ENCODE measurements at places on chromosomes 6 and 20.
A peak's percentile ranks its signal among the peaks of the same experiment; 100 is the strongest.

DNA sequence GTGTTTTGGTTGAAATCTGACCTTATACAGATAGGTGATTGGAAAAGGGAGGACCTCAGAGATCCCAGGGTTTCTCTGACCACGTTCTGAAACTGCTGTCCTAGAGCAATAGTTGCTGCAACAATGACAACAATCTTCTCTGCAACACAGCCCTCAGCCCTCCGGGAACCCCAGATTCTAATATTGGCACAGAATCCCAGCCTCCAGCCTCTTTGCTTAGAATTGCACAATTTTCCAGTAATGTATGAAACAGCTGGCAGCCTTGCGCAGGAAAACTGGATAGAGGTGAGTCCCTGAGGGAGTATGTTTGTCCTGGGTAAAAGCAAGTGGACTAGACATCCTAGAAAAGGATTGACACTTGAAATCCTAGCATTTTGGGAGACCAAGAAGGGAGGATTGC, 30.4 kb upstream of the PNRC1 start:
- DNase-seq: no peak

DNA sequence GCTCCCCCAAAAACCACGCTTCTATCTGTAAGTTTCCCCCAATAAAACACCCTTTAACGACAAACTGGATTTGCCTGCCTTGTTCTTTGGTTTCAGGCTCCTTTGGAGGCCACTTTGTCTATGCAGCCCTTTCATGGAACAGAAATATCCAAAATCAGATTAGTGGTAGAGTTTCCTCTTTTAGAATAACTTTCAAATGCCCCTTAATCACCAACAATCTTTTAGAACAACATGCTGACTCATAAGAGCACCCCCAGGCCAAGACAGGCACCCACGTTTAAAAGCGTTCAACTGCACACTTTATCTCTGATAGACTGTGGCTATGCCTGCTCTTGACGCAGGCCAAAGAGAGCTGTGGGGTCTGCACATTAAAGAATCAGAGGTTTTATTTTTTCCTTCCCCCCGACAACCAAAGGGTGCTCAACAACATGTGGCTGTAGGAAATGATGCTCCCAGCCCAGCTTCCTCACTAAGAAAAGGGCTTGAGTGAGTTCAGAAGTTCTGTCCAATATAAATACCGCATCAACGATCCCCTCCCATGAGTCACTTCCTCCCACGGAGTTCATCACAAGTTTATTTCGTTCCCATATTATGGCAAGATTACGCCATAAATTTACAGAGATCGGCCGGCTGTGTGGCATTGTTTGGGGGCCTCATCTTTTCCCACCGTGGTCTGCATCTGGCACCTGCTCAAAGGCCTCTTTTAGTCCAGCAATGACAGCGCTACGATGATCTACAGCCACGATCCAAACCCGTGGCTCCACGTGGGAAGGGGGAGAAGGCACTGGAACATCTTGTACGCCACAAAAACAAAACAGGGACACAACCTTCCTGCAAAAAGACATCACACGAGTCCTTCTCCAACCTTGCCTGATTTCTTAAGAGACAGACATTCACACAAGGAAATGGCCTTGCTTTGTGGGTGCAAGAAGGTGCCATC, 88.8 kb upstream of the NFATC2 start:
- peak; percentile 81 for DNase-seq

- no peak for DNase-seq
Measured at GRCh38 chr6:1129131-1129530, 182.8 kb upstream of the FOXQ1 start.

DNA sequence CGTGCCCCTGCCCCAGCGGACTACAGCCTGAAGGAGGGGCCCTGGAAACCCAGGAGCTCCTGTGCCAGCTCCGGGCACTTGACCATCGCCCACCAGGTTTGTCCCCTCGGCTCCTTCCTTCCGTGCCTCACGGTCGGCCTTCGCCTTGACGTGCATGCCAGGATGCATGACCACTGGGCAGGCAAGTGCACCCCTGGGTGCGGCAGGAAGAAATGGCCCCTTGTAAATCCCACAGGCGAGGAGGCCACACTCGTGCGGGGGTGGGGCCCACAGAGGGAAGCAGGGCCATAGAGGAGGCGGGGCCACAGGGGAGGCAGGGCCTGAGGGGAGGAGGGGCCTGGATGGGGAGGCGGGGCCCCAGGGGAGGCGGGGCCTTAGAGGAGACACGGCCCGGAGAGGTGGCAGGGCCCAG, 81.7 kb downstream of the YTHDF1 start:
- DNase-seq: no peak
